ENCODE measurements at places on chromosomes 3 and 15.

DNA sequence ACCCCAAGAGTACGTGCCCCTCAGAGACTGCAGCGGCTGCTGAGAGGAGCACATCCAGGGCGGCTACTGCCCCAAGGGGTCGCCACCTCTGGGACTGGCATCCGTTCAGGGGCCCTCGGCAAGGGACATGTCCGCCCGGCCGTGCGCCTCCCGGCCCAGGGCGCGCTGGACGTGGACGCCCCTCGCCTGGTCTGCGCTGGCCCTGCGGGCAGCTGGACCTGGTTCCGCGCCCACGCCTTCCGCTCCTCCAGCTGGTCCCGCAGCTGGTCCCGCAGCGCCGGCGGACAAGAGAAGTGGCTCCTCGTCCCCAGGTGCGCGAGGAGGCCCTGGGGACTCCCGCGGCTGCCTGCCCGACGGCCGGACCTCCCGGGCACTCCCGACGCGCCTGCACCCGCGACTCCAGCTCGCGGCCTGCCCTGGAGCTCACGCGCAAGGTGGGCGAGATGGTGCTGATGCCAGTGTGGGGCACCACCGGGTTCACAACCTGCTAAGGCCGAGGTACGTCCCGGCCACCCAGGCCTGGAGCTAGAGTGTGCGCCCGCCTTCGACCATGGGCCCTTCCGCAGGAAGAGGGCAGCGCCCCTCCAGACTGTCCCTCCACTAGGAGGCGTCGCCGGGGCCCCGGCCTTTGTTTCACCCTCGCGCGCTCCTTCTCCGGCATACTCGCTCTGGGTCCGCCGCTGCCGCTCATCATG, 14.4 kb upstream of the GP9 start:
- DNase-seq, result no peak

GRCh38 chr3:194773771-194774455, 88.2 kb downstream of the FAM43A start:
- DNase-seq, result no peak

DNA sequence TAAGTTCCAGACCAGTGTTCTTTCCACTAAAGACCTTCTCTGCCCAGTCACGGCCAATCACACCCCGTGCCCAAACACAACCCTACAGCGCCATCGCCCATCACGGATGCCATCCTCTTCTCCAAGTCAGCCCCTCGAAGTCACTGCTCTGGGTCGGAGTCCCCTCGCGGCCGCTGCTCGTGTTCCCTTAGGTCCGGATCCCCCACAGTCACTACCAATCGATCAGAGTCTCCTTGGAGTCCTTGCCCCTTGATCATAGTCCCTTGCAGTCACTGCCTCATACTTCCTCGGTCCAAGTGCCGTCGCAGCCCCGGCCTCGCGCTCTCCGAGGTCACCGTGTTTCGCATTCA, 461 bp downstream of the PCYT1A start:
- no peak for DNase-seq

DNA sequence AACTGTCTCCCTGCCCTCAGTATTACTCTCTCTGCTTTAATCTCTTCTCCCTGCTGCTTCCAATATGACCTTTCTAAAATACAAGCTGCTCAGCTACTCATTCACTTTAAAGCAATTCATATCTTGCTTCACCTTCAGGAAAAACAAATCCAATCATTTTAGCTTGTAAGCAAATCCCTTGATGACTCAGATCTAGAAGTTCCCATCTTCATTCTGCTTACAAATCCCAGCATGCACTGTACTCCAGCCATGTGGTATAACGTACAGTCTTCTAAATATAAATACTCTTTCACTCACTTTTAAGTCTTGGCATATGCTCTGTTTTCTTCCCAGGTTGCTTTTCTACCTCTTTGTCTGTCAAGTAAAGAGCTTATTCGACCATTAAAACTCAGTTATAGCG, 1009.1 kb upstream of the SEMA6D start:
- DNase-seq, result no peak

- DNase-seq, result no peak
Measured at GRCh38 chr15:23516866-23517265, 48.6 kb upstream of the MKRN3 start.

DNA sequence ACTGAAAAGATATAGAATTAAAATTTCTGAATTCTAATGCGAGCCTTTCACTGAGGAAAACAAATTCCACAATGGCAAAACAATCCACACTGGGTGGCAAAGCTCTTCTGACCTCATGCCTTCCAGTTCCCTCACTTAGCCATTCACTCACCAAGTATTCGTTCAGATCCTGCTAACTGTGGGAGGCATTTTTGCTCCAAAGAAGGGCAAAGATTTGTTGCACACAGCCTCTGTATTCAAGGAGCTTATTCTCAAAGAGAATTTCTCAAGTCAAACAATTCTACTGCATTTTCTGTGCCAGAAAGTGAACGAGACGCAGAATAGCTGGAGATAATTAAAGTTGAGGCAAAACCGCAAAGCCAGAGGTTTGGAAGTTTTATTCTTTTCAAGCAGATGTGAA, 77.3 kb downstream of the CPNE4 start:
- DNase-seq, result no peak

DNA sequence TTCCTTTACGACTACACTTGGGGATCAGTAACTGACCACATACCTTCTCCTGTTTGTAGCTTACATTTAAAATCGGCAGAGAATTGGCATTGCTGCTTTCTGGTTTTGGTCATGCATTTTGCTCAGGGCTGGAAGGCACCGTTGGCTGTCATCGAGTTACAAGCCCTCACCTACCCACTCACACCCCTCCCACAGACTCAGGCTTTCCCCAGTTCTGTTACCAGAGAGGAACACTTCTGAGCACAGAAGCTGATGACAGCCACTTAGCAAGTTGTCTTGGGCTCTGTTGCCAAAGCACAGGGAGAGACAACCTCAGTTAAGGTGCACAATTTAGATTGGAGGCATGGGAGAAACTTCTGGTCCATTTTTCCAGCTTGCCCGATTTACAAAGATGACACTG, 204.8 kb upstream of the TOPAZ1 start:
- DNase-seq, result no peak

- DNase-seq, result no peak
Measured at GRCh38 chr15:88395872-88396781, 71.1 kb downstream of the MRPL46 start.

DNA sequence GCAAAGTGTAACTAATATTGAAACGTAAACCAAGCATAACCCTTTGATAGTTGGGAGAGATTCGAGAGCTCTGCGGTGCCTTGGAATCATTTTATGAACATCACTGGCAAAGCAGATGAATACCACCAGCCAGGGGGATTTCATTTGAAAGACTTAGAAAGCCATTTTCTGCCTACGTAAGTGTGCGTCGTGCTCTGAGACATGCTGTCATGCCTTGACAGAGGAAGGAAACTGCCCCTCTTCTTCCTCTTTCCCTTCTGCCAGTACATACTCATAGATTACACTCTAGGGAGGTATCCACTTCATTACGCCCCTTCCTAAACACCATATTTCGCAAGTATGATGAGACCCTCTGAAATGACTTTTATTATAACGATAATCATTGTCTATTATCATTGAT, 3.3 kb upstream of the MTHFS start:
- DNase-seq, result no peak

DNA sequence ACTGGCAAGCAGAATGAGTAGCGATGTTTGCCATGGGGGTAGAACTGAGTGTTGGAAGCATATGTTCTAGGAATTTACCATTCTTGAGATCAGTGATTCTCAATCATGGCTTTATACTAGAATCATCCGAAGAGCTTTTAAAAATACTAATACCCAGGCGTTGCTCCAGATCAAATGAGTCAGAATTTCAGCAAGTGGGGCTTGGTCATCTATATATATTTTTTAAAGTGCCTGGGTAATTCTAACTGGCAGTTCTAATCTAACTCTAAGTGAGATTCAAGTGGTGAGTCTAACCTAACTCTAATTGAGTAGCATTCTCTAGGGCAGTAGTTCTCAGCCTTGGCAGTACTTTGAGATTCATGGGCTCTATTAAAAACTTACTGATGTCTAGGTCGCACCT, 20.8 kb downstream of the TM4SF1 start:
- no peak for DNase-seq

DNA sequence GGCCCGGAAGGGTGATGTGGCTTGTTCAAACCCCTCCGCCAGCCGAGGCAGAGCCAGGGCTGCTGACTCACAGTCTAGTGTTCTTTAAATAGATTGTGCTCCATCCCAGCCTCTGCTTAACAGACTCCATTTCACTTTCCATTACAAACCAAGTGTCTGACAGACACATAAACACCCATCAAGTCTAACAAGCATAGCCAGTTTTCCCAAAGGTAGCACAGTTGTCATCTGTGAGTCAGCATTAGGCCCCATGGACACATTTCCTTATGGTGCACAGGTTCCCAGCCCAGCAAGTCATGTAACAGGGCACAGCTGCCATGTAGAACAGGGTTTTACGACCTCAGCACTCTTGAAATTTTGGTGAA, 109.9 kb upstream of the RAP2B start:
- peak; percentile 72 for DNase-seq

- no peak for DNase-seq
Measured at GRCh38 chr3:165984589-165984988, 147.4 kb upstream of the BCHE start.

- DNase-seq, result no peak
Measured at GRCh38 chr3:193971966-193972365, 164.0 kb upstream of the HES1 start.

DNA sequence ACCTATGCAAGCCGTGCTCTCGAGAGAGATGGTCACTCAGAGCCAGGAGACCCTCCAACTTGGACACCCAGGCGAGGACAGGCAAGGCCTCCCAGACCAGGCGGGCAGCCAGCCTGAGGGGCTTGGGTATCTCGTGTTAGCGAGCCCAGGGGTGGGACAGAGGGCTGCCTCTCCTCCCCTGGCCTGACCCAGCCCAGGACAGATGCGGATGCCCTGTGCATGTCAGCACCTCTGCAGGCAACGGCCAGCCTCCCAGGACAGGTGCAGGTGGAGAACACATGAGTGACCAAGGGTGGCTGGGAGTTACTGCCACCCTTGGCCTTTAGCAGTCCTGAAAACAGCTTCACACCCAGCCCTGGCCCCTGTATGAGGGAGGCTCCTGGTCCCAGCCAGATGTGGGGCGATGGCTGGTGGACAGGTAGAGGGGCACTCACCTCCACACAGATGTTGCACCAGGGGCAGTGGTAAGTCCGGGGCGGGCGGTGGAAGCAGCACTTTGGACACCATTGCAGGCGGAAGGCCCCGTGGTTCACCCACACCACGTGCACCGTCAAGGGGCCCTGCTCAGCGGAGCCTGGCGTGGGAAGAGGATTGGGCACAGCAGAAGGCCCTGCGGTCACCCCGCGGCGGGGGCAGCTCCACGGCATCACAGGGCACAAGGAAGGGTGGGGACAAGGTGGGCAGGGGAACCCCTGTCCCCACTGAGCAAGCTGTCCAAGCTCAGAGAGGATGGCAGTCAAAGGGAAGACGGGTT, 2.1 kb downstream of the ZDHHC19 start:
- no peak for DNase-seq

- DNase-seq, result no peak
Measured at GRCh38 chr3:79761441-79761840, 6.4 kb downstream of the ROBO1 start.

DNA sequence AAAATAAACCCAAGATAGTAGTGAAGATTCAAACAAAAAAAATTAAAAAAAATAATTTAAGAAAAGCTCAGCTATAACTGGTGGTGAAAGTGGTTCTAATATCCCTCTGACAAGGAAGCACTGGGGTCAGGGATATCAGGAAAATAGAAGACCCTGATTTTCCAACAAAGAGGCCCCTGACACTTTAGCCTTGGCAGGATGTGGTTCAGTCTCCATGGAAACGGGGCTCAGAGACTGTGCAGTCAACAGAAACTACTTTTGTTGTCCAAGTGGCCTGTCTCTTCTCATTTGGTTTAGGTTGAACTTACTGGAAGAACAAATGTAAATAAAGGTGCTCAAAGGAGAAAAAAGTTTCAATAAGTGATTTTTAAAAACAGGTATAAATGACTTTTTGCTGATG, 27.2 kb downstream of the INTS14 start:
- DNase-seq, result no peak

DNA sequence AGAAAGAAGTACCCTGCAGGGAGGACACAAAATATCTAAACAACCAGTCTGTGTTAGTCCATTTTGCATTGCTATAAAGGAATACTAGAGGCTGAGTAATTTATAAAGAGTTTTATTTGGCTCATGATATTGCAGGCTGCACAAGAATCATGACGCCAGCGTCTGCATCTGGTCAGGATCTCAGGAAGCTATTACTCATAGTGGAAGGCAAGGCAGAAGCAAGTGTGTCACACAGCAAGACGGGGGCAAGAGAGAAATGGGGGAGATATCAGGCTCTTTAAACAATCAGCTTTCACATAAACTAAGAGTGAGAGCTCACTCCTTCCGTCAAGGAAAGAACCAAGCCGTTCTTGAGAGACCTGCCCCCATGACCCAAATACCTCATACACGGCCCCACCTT, 614.8 kb downstream of the ZIC1 start:
- peak; percentile 65 for DNase-seq

DNA sequence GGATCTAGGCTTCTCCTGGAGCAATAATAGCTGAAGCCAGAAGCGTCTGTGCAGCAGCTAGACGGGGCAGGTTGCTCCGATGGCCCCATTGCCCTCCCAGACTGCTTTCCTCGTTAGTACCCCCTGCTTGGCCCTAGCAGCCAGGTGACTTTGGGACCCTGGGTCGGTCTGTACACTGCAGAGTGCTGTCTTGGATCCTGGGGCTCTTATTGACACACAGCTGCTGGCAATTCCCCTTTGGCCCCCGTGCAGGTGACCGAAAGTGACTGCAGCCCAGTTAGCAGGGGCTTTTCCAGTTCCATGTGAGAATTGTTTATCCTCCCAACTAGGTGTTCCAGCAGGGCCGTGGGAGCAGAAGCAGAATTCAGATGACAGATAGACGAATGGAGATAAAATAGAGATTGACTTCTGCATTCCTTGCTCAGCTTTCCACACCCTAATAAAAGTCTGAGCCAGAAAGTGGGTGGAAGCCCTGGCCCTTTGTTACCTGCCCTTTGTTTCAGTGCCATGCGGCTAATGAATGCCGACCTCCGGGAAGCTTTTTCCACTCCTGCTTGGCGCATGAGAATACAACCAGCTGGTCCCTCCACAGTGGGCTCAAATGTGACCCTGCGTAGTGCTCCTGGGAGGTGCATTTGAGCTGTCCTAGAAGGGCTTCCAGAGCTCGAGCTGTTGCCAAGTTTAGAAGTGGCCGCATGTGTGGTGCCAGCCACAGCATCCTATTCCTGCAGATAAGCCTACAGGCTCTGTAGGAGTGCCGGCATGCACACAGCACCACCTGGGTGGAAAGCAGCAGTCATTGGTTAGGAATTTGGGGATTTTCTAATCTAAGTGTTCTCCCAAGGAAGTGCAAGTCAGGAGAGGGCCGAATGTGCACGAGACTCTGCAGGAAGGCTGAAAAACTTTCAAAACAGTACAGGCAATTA, 94.4 kb downstream of the SLCO3A1 start:
- DNase-seq, result no peak
